ENCODE measurements at places on chromosomes 7 and 10.

GRCh38 chr7:30222515-30223215, 61.7 kb upstream of the ZNRF2 start:
- DNase-seq = no peak

- DNase-seq = no peak
These were observed 11.4 kb upstream of the ARHGAP12 start for GRCh38 chr10:31939797-31940708.

GRCh38 chr7:80082213-80082612, 52.4 kb upstream of the GNAI1 start:
- DNase-seq = no peak

DNA sequence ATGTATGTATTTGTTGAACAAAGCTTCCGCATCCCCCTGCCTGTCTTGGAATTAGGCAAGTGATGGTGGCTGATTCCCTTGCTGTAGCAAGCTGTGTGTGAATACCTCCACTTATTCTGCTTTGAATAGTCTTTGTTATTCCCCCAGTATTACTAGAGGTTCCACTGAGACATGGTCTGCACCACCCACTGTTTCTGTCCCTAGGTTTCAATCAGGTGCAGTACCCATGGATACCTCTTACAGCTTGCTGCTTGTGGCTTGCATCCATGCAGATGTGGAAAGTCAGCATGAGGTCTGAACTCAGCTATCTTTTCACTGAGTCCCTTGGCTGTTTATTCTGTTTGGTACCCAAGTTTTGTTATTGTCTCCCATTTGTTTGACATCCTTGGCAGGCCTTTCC, 447.4 kb downstream of the GRM8 start:
- no peak for DNase-seq

DNA sequence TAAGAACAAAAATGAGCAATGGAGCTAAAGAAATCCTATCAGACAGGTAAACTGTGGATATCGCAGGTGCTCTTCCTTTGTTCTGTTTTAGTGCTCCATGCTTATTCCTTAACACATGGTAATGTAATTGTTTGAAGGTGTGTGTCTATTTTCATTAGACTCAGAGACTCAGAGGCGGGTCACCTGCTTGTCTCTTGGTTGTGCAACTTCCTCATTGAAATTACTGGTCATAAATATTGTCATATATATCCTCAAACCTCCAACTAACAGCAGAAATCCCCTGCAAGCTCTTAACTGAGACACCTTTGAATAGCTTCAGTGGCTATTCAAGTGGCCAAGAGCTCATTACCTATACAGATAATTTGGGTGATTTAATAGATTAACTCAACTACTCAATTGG, 177.2 kb downstream of the PTN start:
- DNase-seq = no peak

DNA sequence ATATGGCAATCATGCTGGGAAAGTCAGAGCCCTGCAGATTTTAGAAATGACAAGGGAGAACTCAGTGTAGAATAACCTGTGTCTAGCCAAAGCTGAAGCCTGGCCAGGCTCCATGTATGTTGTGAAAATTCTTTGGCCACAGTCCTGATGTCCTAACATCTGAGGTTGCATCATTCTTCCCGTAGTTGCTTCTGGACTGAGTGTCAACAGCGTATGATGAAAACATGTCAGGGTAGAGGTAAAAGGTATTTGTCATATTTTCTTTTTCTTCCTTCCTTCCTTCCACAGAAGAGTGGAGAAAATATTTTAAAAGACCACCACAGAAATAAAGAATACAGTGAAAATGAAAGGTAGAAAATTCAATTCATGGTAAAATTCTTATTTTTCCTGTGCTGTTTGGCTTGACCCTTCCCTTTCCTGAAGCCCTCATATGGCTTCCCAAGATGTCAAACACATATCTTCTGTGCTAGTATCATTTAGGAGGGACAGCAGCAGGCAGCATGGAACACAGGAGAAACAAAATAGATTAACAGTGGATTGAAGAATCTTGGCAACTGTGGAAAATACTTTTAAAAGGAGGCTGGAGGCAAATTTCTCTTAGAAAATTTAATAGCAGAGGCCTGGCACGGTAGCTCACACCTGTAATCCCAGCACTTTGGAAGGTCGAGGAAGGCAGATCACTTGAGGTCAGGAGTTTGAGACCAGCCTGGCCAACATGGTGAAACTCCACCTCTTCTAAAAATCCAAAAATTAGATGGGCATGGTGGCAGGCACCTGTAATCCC, 18.9 kb upstream of the NRBF2 start:
- peak; percentile 91 for DNase-seq

- DNase-seq = no peak
These were observed 24.7 kb upstream of the AMZ1 start for GRCh38 chr7:2663121-2663886.

DNA sequence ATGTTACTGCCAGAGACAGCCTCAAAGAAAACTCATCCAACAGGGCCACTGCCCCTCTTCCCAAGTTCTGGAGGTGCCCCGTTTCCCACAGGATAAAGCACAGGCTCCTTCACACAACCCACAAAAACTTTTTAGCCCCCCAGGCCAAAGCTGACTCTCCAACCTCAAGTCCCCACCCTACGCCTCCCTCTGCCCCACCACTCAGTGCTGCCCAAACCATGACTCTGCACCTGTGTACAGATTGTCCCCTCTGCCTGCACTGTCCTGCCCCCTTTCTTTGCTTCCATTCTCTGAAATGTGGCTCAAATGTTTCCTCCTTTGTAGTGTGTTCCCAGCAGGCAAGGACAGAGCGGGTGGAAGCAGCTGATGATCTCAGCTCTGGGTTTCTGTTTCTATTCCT, 284.0 kb downstream of the GRID1 start:
- DNase-seq = no peak

DNA sequence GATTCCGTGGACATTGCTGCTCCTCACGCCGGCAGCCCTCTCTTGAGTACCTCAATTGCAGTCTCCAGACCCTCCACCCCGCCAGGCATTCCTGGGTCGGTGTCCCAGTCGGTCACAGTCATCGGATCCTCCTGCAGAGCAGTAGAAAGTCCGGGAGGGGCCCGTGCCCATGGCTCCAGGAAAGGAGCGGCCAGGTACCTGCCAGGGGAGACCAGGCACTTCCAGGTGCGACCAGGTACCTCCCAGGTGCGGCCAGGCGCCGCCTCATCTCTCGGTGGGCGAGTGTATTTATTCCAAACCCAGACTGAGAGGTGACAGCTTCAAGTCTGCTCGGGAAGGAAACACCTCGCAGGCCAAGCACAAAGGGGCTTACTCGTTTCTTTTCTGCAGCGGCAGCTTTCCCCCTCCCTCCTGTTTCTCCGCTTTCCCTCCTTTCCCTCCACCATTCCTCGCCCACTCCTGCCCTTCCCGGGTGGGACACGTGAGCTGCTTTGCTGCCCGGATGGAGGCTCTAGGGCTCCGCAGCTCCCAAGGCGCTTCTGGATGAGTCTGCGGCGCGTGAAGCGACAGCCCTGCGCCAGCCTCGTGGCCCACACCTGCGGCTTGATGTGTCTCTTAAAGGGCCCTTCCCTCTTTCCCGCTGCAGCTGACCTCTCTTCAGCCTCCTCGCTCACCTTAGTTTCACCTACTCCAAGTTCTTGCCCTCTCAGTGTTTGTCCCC, 39.4 kb upstream of the AGK start:
- DNase-seq = no peak

DNA sequence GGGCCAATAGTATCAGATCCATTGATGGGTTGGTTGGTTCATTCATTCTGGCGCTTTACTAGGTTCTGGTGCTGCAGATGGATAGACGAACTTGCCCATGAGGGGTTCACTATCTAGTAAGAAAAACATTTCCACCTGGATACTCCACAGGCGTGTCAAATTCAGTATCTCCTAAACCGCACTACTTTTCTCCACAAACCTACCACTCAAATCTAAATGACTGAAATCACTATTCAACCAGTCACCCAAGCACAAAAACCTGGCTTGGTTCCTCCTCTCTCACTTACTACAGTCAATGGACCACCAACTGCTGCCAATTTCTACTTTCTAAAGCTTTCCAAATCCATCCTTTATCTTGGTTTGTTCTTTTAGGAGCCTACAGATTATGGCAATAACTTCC, 572 bp downstream of the AGK start:
- no peak for DNase-seq

GRCh38 chr10:45673074-45673648, 589 bp upstream of the ZFAND4 start:
- no peak for DNase-seq

DNA sequence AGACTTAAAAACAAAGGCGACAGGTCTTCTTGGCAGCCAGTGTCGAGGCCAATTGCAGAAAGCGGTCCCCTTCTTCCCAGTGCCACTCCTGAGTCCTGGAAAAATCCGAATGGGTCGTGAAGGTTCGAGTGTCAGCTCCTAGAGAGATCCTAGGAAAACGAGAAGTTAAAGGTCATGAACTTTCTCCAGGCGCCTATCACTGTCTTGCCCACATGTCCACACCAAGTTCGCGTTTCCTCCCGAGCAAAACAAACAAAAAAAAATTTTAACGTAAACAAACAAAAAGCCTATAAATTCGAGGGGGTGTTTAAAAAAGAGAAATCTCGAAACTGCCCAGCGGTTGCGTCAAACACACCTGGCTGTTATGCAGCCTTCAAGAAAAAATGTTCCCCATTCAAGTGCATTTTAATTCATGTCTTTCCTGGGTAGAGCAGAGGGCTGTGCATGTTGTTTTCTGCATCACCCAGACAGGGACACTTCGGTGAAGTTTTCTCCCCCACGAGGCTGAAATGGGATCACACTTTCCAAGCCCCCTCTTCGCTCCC, 1.5 kb downstream of the ARHGAP21 start:
- DNase-seq = no peak

DNA sequence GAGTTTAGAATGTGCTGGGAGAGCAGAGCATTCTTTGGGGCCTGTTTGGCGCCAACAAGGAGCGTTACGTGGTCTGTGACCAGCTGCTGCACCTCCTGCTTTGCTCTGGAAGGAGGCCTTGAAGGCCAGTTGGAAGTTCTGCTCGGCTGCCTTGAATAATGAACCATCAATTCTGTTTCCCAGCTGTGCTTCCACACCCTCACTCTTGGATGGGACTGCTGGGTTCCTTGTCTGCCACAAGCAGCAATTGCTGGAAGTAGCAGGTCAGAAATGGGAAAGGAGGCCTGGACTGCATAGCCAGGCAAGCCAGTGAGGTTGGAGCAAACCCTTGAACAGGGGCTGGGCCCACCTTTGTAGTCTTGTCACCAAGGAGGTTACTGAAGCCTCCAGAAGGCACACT, 86.6 kb upstream of the INSYN2A start:
- peak; percentile 39 for DNase-seq

- no peak for DNase-seq
These were observed 481.2 kb downstream of the KCNMA1 start for GRCh38 chr10:77156406-77156879.

DNA sequence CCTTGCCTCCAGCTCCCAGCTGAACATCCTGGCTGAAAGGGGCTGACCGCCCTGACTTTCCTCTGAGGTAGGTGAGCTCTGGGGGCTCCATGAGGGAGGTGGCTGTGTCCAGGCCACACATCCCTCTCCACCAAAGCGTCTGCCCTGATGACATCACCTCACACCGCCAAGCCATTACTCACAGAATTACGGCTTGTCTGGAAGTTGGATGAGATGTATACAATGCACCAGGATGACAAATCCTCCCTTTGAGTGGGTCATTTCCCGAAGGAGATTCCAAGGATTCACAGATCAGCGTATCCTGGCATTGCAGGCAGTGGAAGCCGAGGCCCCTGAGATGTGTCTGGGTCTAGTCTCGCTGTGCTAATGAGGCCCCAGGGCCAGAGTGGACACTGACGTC, 15.1 kb upstream of the RET start:
- DNase-seq = no peak

DNA sequence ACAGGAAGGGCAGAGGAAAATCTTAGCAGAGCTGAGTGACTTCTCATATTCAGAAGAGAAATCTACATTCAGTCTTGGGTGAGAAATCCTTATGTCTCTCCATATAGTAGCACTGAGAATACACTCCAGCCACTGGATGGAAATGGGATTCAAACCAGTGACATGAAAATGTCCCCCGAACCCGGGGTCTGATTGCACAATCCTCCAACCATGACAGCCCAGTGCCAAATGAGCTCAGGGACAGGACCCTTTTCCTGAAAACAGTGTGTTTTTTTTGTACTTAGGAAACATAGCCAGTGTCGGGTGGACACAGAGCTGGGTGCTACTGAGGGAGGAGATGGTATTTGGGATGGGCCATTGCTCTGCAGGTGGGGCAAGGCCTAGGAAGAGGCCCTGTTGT, 185.6 kb downstream of the CXCL12 start:
- DNase-seq = no peak

- no peak for DNase-seq
These were observed at the start of gene LLCFC1 for GRCh38 chr7:142939226-142939910. TSS of gene LLCFC1 (plus strand) at chr7:142939484. CDS start at chr7:142939622, 138 bp downstream.

- no peak for DNase-seq
These were observed 394.3 kb upstream of the PODXL start for GRCh38 chr7:131950758-131951157.

DNA sequence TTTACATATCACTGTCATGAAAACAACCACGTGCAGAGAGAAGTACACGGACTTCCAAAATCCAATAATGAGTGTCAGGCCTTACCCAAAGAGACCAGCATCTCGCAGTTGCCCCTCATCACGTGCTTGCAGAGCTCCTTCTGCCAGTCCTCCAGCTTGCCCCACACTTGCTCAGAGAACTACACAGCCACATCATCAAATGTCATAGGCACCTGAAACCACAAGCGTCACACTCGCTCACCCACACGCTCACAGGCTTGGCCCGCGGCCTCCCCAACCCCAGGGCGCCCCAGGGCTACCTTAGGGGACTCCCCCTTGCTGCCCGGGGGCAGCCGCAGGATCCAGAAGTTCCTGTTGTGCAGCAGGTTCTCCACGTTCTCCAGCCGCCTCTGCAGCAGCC, 123.4 kb upstream of the ZNF746 start:
- no peak for DNase-seq

- peak; percentile 64 for DNase-seq
These were observed 359.1 kb downstream of the CRPPA start for GRCh38 chr7:16062269-16062668.

- DNase-seq = no peak
These were observed 142.2 kb upstream of the SEMA3A start for GRCh38 chr7:84336766-84337165.

GRCh38 chr7:134298902-134299683, 17.6 kb downstream of the SLC35B4 start:
- DNase-seq = no peak

- no peak for DNase-seq
These were observed 27.0 kb downstream of the NAMPT start for GRCh38 chr7:106257752-106258151.

GRCh38 chr10:47447705-47448104, 36.2 kb downstream of the ANXA8 start:
- DNase-seq = no peak

- no peak for DNase-seq
These were observed 55.0 kb downstream of the GBF1 start for GRCh38 chr10:102300278-102300843.

DNA sequence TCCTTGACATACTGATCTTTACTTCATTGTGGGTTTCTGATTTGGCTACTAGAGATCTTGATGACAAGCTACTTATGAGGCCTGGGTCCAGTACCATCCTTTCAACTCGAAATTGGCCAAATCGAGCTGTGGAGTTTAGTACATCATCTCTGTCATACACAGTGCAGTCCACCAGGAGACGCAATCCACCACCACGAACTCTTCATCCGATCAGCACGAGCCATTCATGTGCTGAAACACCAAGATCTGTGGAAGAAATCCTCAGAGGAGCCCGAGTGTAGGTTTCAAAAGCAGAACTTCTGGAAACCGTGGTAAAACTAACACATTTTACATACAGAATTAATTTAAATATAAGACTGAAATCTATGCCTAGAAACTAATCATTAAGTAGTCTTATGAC, 14.2 kb downstream of the DNAJC9 start:
- no peak for DNase-seq

GRCh38 chr7:20932785-20933527, 146.3 kb upstream of the SP8 start:
- no peak for DNase-seq

GRCh38 chr7:42385912-42386311, 148.9 kb upstream of the GLI3 start:
- no peak for DNase-seq
